ENCODE measurements at places on chromosomes 7 and 10.

- no peak for DNase-seq
Measured at GRCh38 chr7:124060528-124060927, 27.7 kb upstream of the TMEM229A start.

DNA sequence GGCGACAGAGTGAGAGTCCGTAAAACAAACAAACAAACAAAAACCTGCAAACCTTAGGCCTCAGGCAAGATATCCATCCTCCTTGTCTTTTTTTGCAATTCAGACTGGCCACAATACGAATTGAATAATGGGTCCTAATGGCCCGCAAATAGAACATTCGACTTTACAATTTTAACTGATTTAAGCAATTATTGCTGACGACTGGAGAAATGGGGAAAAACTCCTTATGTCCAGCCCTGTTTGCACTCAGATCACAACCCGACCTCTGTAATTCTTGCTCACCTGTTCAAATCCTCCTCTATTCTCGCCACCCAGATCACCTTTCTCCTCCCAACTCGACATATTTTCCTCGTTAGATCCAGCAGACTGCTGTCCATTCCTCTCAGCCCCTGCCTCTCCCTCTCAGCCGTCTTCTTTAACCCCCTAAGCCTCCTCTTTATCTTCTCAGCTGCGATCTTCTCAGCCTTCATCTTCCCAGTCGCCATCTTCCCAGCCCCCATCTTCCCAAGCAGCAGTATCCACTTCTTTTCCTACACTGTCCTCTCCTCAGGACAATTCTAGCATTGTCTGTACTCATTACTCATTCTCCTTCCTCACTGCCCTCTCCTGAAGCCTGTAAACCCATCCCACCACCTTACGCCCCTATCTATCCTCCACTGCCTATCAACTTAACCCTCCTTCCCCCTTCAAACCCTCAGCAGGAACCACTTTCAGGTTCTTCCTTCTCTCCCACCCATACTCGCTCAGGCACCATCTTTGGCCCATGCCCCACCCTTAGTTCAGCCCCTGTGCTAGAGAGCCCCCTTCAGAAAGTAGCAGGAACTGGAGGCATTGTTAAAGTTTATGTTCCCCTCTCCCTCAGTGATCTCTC lies 61.8 kb downstream of the LRRC17 start:
- DNase-seq, result no peak

GRCh38 chr7:95690367-95690947 lies 81.9 kb upstream of the DYNC1I1 start:
- peak; percentile 11 for DNase-seq

GRCh38 chr7:39428221-39428620 lies 138.0 kb upstream of the YAE1 start:
- DNase-seq, result peak; percentile 60

- DNase-seq, result no peak
Measured at GRCh38 chr10:61554925-61555324, 101.7 kb upstream of the TMEM26 start.

- DNase-seq, result no peak
Measured at GRCh38 chr7:41708581-41709358, 5.9 kb upstream of the INHBA start.

DNA sequence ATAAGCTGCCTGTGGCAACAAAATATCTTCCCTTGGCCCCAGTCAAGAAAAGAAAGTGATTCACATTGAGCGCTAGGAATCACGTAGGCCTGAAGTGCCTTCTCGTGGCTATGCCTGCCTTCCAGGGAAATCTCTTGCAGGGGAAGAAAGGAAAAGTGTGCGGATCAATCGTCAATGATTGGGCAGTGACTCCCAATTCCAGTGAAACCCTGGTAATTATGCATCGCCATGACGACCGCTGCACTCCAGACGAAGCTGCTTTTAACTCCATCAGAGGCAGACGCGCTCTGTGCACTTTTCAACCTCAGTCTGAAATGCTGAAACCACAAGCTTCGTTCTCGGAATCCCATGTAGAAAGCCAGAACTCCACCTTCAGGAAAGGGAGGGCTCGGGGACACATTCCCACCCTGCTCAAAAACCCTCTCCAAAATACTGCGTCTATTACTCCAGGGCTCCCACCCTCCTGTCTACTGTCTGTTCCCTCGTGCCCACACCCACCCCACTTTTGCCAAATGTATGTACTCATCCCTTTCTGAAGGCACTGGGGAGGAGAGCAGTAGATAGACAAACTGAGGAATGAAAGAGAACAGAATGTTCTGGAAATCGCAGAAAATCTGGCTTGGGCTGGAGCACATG lies 24.2 kb upstream of the PRKAG2 start:
- DNase-seq, result no peak

- no peak for DNase-seq
Measured at GRCh38 chr10:89346405-89347254, 18.8 kb downstream of the IFIT3 start.

DNA sequence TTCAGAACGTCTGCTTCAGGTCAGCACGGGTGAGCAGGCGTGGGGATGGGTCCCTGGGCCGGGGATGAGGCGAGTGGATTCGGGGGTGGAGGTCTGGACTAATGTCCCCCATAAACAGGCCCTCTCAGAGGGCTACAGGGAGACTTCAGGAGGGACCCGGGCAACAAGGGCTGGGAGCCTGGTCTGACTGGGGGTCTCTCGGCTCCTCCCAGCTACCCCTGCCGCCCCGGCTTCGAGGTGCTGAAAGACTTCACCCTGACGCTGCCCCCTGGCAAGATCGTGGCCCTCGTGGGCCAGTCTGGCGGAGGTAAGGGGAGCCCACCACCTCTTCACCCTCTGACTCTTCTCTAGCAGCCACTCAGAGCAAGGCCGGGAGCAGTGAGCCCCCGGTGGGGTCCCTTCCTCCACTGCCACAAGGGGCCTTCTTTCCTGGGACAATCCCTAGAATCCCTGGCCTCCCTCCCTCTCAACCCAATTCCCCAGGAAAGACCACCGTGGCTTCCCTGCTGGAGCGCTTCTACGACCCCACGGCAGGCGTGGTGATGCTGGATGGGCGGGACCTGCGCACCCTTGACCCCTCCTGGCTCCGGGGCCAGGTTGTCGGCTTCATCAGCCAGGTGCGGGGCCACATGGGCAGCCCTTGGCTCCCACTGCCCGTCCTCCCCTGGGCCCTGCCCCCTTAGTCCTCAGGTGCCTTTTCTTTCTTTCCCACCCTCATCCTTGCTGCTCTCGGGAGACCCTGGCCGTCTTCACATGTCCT lies 7.5 kb upstream of the ASIC3 start:
- DNase-seq, result no peak

- no peak for DNase-seq
Measured at GRCh38 chr10:88077977-88078376, 214.6 kb downstream of the PTEN start.
